Activated CD8-positive, alpha-beta memory T cell treated with anti-CD3 and anti-CD28 coated beads for 1 hour (primary cell): ENCODE measurements at places on chromosomes 5 and 9.

DNA sequence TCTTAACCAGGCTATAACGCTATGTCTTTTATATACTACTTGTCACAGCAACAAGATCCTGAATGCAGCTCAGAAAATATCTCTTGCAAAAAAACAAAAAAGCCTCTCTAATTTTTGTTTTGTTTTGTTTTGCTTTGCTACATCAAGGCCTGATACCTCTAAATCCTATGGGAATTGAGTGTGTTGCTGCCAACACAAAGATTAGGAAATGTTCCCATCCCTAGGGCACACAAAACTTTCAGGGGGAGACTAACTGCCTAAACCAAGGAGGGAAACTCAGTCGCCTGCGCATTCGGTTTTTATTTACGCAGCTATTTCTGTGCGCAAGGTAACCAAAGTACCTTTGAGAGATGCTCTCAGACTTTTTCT lies 1.7 kb downstream of the SSBP2 start:
- DNase-seq: no peak

GRCh38 chr9:128335914-128336313 lies 4.4 kb upstream of the SLC27A4 start:
- no peak for DNase-seq

DNA sequence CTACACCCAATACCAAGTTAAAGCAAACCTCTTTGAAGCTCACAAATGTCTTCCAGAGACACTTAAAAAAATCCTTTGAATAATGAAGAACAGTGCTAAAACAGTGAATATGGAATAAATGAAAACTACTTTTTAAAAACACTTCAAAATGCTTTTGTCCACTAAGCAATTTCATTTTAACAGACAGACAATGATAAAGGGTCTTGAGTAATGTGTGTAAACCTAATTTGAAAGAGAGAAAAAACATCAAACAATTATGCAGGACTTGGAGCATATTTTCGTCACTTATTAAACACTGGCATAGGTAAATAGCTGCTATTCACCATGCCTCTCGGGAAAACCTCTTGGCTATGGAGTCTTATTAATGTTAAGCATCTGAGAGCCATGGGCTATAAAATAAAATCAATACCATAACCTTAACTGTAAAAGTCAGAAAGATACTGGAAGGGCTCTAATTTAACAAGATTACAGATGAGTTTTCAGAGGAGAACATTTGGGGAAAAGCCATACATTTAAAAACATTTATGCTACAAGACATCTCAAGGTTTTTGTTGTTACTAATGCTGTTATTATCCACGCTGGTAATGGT lies 177.8 kb downstream of the NFIB start:
- no peak for DNase-seq

DNA sequence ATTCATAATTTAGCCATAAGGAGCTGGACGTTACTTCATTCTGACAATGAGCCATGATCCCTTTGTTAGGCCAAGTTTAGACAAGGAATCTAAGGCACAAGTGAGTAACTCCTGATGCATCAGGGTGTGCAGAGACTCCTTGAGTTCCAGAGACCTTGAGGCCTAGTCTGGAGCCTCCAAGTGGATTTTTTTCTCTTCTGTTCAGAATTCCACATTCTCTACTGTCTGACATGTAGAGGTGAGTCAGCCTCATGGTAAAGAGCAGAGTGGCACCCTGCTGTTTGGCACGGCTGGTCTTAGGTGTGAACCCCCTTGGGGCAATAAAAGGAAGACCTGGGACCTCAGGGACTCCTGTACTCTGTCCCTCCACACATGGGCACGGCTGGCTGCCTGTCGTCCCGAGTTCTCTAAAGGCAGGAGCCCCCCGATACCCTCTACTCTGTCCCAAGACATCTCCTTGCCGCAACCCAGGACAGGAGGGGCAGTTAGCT lies 22.0 kb upstream of the TGFBI start:
- DNase-seq: no peak

DNA sequence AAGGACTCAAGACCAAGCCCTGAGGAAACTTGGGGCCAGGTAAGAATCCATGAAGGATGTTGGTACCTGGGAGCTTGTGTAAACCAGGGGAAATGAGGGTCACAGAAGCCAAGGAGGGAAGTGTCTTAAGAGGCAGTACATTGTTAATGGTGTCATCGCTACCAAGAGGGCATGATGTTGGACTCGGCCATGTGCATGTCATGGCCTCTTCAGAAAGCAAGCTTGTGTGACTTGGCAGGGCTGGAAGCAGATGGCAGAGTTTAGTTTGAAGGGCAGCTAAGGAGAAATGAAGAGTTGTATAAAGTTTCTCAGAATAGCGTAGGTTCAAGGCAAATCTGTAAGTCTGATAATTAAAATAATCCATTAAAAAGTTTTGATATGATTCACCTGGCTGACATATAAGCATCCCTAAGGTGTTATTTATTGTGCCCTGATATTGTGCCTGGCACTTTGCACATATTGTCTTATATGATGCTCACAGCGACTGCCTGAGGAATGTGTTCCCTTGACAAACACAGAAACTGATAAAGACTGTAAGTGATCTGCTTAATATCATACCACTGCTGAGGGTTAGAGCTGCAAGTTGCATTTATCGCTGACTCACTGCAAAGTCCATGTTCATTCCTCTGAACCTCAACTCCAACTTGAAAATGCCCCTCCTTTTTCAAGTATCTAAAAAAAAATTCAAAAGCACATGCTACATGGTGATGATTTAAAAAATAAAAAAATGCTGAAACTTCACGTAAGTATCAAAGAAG lies 81.3 kb upstream of the PTPN3 start:
- DNase-seq: no peak

DNA sequence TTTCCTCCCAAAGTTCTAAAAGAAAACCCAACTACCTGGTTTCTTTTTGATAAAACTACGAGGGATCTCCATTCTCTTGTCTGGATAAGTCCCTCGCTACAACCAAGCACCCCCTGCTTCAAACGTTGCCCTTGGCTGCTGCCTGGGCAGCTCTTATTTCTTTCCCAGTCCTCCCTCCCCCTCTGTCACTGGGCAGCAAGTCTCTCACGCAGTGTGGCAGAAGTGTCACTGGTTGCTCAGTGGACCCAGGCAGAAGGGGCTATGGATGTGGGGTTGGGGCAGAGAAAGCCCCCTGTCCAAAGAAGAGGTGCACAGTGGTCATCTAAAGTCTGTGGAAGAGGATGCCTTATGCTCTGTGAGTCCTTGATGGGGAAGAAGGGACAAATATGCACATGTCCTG lies 7.2 kb upstream of the SMIM32 start:
- DNase-seq: no peak

DNA sequence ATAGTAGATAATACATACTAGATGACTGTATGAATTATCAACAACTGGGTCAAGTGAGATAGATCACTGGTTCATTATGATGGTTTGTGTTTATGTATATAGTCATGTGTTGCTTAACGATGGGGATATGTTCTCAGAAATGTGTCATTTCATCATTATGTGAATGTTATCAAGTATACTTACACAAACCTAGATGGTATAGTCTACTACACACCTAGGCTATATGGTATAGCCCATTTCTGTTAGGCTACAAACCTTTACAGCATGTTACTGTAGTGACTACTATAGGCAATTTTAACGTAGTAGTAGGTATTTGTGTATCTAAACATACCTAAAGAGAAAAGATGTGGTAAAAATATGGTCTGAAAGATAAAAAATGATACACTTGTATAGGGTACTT lies 31.0 kb downstream of the TMEM38B start:
- DNase-seq: no peak

DNA sequence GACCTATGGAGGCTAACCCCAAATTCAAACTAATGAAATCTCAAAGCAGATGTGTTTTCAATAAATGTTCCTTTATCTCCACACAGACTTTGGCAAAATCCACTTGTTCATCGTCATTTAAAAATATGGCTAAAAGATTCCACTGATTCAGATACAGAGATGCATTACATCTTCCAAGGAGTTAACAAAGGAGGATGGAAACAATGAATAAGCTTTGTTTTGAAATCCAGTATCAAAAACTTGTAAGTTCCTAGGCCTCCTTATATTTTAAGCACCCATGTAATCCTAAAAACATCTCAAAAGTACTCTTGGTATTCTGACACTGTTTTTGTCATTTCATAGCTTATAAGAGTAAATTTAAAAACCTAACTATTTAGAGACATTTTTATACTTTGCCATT lies 345.6 kb upstream of the ACTBL2 start:
- DNase-seq: no peak

GRCh38 chr5:100472091-100472490 lies 63.1 kb upstream of the FAM174A start:
- DNase-seq: no peak

- peak; percentile 14 for DNase-seq
Measured at GRCh38 chr9:9942764-9943424, 669.9 kb downstream of the PTPRD start.

GRCh38 chr5:54861212-54861894 lies 124.0 kb downstream of the ESM1 start:
- DNase-seq: no peak
